Substantia nigra (tissue), 51 donors: ENCODE measurements at places on chromosomes 3 and 15.

GRCh38 chr15:42166225-42166940 is 9.9 kb upstream of the PLA2G4F start:
- no peak for DNase-seq

DNA sequence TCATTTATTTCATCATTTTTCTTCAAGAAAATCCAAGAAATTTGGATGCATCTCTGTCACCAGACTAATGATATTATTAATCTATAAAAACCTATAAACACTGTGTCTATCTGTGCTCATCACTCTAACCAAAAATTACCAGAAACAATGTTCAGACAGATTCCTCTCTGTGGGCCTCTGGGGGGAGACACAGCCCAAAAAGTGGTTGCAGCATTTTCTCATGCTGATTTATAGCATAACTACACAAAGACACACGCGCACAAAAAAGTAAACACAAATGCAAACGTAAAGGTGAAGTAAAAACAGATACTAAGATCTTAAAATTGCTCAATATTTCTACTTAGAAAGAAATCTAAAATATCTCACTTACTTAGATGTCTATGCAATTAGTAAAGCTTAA is 976.0 kb downstream of the GBE1 start:
- DNase-seq = no peak

GRCh38 chr15:45203182-45203581 is 15.4 kb upstream of the SHF start:
- DNase-seq = no peak

DNA sequence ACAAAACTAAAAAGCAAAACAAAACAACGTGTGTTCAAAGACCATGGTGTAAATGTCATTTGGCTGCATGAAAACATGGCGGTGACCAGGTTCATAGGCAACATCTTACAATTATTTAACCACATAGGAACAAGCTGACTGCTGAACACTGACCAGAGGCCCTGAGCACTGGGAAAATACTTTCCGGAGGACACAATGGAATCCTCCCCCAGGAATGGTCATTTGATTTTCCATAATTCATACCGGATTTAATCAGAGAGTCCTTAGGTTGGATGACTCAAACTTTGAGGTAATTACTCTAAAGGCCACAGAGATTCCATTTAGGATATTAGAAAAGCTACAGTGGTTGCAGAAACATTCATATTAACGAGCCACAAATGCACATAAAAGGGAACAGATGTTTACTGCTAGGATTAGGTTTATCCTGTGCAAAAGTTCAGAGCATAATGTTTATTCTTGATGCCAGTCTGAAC is 254.7 kb downstream of the NR1D2 start:
- no peak for DNase-seq

GRCh38 chr3:74303711-74304110 is 310.7 kb downstream of the CNTN3 start:
- no peak for DNase-seq

GRCh38 chr15:66178531-66178910 is 75.0 kb downstream of the MEGF11 start:
- DNase-seq = no peak
